ENCODE measurements at places on chromosomes 12 and 14.

DNA sequence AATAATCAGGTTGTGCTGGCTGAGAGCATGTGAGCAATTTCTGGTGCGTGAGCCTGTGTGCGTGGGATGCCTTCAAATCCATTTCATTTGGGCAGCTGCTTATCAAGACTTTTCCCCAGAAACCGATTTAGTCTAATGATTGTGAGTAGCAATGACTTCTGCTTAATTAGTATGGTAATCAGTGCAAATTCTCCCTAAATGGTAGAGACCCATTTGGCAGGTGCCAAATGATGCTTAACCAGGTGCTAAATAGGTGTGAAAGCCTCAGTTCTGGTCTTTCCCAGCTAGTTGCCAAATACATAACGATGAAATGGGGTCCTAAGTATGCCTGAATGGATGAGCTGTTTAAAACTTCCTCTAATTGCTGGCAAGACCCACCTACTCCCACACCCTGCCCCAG is 248.4 kb upstream of the CCDC196 start:
- no peak for DNase-seq

DNA sequence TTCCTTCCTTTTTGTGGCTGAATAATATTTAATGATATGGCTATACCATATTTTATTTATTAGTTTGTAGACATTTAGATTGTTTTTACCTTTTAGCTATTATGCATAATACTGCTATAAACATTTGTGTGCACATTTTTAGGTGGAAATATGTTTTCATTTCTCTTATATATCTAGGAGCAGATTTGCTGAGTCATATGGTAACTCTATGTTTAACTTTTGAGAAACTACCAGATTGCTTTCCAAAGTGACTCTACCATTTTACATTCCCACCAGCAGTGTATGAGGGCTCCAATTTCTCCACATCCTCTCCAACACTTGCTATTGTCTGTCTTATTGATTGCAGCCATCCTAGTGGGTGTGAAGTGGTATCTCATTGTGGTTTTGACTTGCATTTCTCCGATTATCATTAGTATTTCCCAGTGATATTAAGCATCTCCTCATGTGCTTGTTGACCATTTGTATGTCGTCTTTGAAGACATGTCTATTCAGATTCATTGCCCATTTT is 160.2 kb downstream of the KICS2 start:
- DNase-seq: no peak

- peak; percentile 46 for DNase-seq
Observed at GRCh38 chr12:1740161-1740948, 49.5 kb downstream of the ADIPOR2 start.

- no peak for DNase-seq
Observed at GRCh38 chr12:118237908-118238307, 102.0 kb downstream of the PEBP1 start.

- no peak for DNase-seq
Observed at GRCh38 chr14:65302571-65303189, 109.8 kb upstream of the FUT8 start.

GRCh38 chr12:119383206-119383605 is 48.7 kb downstream of the CCDC60 start:
- DNase-seq: no peak

- no peak for DNase-seq
Observed at GRCh38 chr12:89280833-89281538, 71.3 kb downstream of the DUSP6 start.

- DNase-seq: no peak
Observed at GRCh38 chr14:31926123-31926522, 151.0 kb upstream of the ARHGAP5 start.

GRCh38 chr12:12486661-12487240 is 75.9 kb downstream of the DUSP16 start:
- DNase-seq: no peak

DNA sequence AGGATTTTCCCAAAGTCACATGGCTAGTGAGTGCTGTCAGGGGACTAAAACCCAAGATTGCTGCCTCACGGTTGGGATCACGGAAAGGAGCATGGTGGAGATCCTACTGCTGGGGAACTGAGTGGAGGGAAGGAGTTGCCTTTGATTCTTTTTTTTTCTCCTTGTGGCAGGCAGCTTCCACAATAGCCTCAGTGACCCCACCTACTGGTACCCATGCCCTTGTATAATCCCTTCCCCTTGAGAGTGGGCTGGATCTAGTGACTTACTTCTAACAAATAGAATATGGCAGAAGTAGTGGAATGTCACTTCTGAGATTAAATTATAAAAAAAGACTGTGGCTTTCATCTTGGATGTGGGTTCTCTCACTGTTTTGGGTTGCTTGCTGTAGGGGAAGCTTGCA is 135.7 kb downstream of the DICER1 start:
- DNase-seq: no peak

DNA sequence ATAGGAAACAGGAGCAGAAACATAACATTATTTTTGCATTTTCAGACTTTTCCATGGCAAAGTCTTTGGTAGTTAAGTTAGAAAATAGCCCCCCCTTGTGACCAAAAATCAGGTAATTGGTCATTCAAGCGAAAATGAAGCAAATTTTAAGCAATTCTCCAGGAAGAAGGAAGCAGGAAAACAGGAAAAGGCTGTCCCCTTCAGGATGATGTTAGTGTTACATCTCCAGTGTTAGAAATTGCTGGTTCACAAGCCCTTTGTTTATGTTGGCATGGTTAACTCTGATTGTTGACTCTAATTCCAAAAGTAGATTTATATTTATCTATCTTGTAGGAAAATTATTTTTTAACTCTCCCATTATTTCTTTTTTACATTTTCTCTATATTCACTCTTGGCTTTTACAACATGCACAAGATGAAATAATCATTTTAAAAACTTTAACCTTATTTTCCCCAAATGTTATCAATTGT is 18.8 kb upstream of the GAS2L3 start:
- peak; percentile 86 for DNase-seq

DNA sequence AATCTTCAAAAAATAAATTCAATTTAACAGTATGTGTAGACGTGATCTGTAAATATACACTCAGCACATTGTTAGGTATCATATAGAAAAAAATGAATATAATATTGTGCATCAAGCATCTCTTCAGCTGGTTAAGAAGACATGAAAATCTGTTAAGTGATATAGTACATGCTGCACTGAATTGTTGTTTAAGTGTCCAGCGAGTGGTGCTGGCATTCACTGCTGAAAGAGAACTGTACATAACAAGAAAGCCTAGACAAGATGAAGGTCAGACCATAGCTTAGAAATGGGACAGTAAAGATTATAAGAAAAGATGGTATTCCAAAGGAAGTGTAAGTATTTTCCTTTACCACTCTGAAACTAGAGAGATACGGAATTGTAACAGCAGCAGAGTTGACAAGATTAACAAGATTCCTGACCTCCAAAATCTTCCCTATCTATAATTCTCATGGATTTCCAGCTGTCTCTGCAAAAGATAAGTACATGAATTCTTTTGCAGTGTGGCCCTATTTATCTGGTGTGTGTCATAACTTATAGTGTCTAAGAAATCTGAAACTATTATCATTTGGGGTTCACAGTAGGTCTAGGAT is 198.6 kb downstream of the FLRT2 start:
- no peak for DNase-seq

DNA sequence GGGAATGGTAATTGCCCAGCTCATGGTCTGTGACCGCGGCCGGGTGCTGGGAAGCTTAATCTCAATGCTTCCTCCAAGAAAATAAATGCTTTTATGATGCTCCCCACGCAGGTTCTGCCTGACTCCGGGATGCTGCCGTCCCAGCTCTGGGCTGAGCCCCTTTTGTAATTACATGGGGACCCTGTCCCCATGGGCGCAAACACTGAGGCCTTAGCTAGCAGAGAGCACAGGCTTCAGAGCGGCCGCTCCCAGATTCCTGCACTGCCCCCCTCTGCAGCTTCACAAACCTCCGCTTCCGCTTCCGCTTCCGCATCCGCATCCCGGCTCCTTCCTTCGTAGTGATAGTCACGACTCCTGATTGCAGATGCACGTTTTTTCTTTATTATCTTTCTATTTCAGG is 129.5 kb downstream of the KIF26A start:
- DNase-seq: no peak

- no peak for DNase-seq
Observed at GRCh38 chr12:2513141-2514037, 281.4 kb upstream of the FKBP4 start.

- DNase-seq: no peak
Observed at GRCh38 chr12:124423761-124424515, 129.0 kb downstream of the RFLNA start.

DNA sequence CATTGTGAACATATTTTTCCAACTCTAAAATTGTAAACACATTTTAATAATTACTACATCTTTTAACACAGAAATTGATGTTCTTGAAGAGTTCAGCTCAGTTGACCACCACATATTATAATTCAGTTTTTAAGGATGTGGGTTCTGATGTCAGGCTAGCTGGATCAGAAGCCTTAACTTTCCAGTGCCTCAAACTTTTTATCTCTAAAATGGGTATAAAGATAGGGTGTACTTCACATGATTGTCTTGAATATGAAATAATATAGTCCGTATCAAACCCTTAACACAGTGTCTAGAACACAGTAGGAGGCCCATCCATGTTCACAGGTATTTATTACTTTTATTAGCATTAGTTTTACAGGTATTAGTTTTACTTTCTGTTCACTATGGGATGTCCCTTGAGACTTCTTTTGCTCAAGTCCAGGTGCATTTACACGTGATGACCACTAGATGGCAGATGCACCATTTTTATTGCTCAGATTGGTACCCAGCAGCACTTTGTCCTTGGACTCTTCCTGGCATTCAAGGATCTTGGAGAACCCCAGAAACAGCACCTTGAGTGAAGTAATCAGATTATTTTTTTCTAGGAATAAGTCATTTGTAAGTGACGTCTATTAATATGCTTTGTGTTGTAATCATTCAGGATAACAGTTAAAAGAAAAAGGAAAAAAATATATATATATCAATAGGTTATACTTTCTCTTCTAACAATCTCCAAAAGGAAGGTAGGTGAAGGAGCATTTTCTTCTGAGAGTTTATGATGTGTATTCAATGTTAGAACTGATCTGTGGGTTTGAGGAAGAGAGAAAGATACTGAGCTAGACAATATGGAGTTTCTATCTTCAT is 580.2 kb downstream of the ETNK1 start:
- peak; percentile 37 for DNase-seq

- DNase-seq: no peak
Observed at GRCh38 chr12:116091579-116091978, 185.9 kb downstream of the MED13L start.

GRCh38 chr12:50099302-50100008 is 4.4 kb upstream of the GPD1 start:
- no peak for DNase-seq

DNA sequence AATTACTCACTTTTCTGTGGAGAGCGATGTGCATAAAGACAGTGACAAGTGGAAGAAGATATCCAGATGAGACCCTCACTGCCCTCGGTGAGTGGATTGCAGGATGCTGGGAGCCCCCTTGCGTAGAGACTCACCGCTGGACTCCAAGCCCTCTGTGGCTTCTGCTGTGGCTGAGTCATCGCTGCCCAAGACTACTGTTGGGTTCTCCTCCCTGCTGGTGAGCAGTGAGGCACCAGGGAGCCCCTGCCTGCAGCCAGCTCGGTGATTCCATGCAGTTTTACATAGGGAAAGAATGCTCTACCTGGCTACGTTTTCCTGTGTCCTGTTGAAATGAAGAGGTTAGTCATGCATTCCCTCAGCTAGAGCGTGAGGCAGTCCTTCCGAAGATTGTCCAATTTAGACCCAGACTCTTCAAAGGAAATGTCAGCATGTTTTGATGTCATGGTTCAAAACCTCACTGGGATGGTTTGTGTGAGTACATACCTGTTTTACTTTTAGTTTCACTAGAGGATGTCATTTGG is 28.2 kb downstream of the TRAF3 start:
- no peak for DNase-seq

- DNase-seq: no peak
Observed at GRCh38 chr12:22206111-22206728, 128.3 kb downstream of the ST8SIA1 start.

GRCh38 chr12:108235985-108236263 is 103.2 kb downstream of the CMKLR1 start:
- DNase-seq: no peak

DNA sequence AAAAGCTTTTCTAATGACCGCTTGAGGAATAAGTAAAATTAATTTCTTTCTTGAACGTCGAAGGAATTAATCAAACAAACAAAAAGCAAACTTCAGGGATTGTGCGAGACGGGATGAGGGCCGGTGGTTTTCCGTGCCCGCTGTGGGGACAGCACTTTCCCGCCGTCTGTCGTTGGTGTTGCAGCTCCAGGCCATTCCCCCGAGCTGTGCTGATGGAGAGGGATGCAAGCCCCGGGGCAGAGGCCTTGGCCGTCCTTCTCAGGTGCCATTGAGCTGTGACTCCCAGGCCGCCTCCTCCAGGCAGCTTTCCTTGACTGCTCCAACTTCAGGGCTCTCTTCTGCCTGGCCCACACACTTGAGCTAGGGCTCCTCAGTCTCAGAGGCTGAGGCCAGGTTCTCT is 109.0 kb upstream of the C14orf180 start:
- no peak for DNase-seq

DNA sequence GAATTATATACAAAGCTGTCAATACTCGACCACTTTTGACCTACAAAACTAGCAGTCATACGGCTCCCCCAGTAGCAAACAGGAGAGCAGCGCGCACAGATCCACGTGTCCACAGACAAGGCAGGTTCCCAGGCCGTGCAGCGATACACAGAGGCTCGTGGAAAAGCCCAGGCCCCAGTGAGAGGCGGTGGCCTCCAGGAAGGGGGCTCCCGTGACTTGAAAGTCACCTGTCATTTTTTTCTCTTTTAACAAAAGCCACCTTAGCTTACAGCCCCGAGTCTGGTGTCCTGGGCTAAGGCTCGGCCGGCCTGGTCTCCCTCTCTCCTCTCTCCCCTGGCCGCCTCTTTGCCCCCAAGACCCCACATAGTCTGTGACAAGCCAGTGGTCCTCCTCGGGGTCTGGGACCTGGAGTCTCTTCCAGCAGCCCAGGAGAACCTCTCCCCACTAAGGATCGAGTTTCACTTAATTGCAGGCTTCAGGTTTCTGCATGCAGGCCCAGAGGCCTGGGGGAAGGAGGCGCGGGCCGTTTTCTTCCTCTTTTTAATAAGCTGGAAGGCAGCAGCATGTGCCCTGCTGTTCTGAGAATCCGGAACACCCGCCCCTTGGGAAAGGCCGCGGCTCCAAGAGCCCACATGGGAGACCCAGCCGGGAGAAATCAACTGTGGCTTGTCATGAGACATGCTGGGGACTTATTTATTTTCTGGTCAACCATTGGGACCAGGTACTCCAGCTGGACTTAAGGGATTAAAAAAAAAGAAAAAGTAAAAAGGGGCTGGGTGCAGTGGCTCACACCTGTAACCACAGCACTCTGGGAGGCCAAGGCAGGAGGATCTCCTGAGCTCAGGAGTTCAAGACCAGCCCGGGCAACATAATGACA is 15.9 kb downstream of the NCOR2 start:
- DNase-seq: peak; percentile 86

GRCh38 chr12:131066886-131067490 is 113.3 kb downstream of the ADGRD1 start:
- DNase-seq: no peak

GRCh38 chr14:92684801-92685560 is 63.4 kb downstream of the LGMN start:
- no peak for DNase-seq

GRCh38 chr14:76710056-76711010 is 50.9 kb upstream of the VASH1 start:
- DNase-seq: peak; percentile 22
